ENCODE measurements at places on chromosomes 16 and 17.
A peak's percentile ranks its signal among the peaks of the same experiment; 100 is the strongest.

GRCh38 chr16:79845734-79846135 lies 245.2 kb upstream of the MAF start:
- no peak for DNase-seq

GRCh38 chr16:2779151-2779920 lies 2.3 kb upstream of the ELOB start:
- no peak for DNase-seq

- DNase-seq: no peak
Measured at GRCh38 chr16:53356478-53357207, 77.6 kb upstream of the RBL2 start.

DNA sequence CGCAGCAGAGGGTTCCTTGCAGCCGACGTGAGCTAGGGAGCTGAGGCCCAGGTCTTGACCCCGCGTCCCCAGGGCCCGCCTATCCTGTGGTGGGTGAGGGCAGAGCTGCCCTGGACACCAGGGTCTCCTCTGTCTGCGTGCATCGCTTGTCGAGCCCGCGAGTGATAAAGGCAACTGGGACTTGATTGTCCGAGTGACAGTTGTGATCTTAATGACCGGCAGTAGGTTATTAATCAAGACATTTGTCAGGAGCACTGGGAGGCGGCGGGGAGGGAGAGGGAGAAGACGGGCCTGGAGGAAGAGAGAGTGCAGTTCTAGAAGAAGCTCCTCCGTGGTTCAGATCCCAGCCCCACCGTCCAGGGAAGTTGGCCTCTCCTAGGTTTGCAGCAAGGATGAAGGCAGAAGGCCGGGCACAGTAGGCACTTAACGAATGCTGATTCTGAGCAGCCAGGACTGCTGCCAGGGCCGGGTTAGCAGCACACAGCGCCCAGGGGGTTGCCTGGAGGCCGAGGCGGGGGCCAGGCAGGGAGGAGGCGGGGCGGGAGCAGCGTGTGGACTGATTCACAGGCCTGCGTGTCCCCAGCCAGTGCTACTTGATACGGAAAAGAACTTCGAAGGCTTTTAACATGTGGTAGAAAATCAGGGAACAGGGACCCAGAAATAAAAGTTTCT lies 11.3 kb upstream of the GSE1 start:
- DNase-seq: no peak

- no peak for DNase-seq
Measured at GRCh38 chr17:37842401-37842800, 81.8 kb upstream of the TBC1D3K start.

DNA sequence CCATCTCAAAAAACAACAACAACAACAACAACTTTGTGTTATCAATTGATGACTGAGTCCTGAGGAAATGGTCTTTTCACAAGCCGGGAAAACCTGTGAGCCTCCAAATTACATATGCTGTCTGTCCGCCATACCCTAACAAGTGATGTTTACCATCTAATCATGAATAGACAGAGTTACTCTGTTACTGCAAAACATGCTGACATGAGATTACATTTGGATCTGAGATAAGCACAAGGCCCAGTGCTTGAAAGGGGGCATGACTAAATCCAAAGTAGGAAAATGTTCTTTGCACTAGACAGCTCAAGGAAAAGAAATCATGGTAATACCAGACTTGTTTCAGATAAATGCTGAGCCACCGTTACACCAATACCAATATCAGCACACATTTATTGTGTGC lies 8.6 kb upstream of the ATXN1L start:
- DNase-seq: no peak

DNA sequence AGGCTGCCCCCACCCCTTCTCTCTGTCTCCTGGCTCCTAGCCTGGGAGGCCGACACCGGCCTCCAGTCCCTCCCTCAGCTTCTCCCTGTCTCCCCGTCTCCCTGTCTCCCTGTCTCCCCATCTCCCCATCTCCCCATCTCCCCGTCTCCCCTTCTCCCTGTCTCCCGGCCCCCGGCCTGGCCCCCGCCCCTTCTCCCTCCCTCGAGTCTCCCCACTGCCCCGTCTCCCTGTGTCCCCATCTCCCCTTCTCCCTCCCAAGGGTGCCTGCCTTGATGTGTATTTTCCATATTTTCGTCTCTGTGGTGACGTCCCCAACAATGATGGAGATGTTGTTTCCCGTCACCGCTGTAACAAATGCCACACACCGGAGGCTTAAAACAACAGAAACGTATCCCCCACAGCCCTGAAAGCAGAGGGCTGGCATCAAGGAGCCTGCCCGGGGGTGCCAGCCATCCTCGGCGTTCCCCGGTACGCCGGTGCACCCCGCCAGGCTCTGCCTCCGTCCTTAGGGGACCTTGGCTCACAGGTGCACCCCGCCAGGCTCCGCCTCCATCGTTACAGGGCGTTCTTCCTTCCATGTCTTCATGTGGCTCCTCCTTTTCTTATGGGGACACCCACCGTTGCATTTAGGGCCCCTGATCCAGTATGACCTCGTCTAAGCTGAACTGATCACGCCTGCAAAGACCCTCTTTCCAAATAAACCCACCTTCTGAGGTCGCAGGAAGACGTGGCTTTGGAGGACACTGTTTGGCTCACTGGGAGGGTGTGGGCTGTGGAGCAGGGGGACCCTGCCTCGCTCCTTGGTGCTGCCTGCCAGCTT lies 151.6 kb downstream of the NPIPB11 start:
- no peak for DNase-seq

DNA sequence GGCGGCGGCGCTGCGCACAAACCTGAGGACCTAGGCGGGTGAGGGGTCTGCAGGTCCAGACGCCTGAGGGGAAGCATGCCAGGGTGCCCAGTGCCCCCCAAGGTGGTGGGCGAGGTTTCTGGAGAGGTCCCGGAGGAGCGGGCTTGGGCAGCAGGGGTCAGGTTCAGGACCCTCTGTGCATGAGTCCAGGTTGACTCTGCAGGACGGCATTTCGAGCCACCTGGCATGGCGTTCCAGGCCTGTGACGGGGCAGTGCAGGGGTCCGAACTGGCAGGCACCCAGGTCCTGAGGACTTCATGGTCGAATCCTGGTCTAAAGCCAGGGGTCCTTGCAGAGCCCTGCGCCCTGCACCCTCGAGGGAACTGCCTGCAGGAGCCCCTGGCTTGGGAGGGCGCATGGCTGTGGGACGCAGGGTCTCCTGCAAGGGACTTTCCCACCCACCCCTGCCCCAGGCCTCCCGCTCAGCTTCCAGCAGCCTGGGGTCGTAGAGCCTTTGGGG lies 3.5 kb downstream of the SLC16A3 start:
- DNase-seq: no peak

DNA sequence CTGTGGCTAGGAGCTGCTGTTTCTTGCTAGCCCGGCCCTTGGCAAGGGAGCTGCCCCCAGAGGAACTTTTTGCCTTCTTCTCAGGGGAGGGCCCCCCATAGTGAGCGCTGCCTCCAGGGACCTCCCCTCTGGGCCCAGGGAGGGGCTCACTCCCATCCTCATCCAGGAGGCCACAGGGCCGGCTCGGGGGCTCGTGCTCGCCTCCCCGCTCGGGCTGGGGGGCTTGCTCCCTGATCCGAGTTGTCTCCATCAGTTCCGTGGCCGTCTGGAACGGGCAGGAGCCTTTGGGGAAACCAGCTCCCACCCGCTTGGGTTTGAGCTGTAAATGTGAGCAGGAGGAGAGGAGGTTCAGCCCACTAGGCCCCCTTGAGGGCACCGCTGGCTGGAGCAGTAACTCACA lies 4.1 kb upstream of the SMIM5 start:
- DNase-seq: no peak

DNA sequence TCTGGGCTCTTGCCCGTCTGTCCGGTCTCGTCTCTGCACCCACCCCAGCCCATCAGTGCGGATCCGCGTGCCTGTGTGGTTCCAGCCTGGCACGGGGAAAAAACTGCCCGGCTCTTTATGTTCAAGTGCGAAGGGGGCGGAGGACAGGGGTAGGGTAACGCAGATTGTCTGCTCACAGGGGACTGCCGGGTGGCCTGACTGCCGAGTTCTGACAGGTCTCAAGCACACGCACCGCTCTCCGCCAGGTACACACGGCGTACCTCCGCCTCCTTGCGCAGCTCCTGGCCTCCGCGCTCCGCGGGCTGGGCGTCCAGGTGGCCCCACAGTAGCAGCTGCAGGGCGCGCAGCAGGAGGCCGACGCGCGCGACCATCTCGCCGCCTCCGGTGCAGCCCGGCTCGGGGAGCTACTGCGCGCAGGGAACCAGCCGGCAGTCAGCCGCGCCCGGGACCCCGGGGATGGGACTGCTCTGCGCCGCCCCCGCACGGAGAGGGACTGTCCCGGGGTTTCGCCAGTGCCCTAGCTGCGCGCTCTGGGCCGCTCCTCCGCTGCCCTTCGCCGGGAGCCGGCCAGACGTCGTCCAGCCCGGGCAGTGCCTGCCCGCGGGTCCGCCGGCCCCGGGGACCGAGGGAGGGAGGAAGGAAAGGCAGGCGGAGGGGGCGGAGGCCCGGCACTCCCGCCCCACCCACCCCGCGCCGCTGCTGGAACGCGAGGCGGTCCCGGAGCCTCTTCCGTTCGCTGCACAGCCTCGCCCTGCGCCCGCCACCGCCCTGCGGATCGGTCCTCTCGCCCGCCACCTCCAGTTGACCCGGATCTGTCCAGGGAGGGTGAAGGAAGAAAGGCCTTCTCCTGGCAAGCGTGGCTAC lies at the start of gene MMP28:
Gene MMP28, minus strand, starts transcription at position 635 of the 864 bp plus-strand sequence. Its CDS starts 264 bp downstream, at position 371.
- DNase-seq: peak; percentile 19

DNA sequence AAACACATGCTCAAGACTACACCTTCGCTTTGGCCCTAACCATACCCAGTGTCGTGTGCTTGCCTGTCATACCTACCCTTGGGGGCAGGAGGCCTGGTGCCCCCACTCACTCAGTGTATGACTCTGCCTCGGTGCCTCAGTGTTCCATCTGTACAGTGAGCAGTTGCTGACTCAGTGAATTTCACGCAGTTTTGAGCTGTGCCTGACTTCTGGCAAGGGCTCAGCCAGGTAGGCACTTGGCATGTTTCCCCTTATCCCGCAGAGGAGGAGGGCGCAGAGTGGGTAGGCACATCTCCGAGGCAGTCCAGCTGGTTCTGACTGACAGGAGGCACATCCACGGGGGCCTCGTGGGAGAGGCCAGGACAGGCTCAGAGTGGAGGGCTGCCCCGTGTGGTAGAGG lies 148.9 kb upstream of the CIBAR2 start:
- no peak for DNase-seq

GRCh38 chr17:1959871-1960544 lies 65.1 kb downstream of the RTN4RL1 start:
- no peak for DNase-seq

GRCh38 chr17:73934696-73935095 lies 268.8 kb upstream of the RPL38 start:
- no peak for DNase-seq

DNA sequence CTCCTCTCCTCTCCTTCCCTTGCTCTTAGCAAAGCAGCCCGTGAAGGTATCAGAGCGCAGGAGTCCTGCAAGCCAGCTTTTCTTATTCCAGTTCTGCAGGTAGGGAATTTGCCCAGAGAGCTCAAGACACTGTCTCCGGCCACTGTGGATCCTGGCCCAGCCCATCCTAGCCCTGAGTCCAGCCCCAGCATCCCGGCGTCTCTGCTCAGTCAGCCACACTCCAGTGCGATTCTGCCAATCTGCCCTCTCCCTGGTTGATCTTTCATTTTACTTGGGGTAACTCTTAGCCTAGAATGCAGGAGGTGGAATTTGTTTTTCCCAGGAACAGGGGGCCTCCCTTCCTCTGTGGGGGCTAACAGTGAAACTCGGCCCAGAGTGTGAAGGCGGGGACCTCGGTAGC lies 176.9 kb upstream of the GSE1 start:
- DNase-seq: no peak

DNA sequence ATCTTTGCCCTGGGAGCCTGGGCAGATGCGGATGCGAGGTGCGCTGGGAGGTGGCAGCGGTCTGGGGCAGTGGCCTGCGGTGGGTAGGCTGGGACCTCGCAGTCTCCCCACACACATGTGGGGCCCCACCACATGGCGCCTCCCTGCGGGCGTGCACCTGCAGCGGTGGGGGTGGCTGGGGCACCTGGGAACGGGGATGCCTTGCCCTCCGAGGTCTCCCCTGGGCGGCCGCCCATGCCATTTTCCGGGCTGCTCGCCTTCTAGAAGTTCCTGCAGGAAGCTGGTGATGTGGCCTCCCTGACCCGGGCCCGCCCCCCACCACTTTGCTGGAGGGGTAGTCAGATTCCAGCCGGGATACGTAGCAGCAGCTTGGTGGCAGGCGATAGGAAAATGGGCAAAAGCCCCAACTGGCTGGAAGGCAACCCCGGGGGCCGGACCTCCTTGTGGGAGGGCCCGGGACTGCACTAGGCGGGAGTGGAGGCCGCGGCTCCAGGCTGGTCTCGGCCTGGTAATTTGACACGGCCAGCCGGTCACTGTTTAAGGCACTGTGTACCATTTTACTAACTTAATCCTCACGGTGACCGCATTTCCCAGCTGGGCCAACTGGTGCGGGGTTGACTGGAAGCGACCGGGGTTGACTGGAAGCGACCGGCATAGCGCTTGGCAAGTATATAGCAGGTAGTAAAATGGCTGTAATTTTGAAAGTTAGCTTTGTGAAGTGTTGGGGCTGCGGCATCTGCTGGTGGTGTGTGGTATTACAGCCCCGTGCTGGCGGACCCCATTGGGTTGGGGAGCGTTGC lies 38.5 kb downstream of the IGF2BP1 start:
- DNase-seq: peak; percentile 24

DNA sequence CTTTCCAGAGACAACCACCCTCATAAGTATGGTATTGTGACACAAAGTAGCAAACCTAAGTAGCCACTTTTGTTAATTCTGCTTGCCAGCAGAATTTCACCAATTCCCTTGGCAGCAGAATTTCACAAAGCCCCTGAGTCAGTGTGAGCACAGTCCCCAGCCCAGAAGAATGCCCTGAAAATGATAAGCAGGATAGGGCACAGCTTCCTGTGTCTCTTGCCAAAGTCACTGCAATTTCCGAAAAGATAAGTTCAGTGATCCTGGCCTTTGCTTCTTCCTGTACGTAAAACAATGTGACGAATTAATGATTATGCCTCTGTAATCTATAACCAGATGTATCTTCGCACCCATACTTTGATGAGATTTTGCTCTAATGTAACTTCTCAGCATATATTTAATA lies 16.0 kb upstream of the WIPF2 start:
- no peak for DNase-seq

DNA sequence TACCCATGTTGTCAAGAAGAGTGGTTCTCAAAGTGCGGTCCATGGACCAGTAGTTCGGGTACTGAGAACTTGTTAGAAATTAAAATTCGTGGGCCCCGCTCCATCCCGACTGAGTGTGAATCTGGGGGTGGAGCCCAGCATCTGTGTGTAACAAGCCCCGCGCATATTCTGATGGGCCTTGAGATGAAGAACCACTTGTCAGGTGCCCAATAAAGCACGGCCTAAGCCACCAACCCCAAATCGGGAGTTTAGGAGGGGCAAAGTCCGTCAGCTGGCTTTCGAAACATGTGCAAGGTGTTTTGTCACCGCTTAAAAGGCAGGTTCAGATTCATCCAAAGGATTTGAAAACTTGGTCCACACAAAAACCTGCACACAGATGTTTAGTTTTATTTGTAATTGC lies 29.5 kb downstream of the PSMD12 start:
- DNase-seq: no peak

GRCh38 chr16:81394966-81395655 lies 49.5 kb upstream of the CMIP start:
- no peak for DNase-seq

Measured in CD4-positive, alpha-beta T cell treated with Interleukin-10 for 1 hour (primary cell).